Right atrium auricular region (tissue), 2 donors: ENCODE measurements at places on chromosomes 11 and 22. TPM values are rescaled to one million over a fixed set of nuclear protein-coding genes. Genes with fewer than 3 reads are reported as not detected.

Gene NCR3LG1
- 2.0 TPM for total RNA-seq

DNA sequence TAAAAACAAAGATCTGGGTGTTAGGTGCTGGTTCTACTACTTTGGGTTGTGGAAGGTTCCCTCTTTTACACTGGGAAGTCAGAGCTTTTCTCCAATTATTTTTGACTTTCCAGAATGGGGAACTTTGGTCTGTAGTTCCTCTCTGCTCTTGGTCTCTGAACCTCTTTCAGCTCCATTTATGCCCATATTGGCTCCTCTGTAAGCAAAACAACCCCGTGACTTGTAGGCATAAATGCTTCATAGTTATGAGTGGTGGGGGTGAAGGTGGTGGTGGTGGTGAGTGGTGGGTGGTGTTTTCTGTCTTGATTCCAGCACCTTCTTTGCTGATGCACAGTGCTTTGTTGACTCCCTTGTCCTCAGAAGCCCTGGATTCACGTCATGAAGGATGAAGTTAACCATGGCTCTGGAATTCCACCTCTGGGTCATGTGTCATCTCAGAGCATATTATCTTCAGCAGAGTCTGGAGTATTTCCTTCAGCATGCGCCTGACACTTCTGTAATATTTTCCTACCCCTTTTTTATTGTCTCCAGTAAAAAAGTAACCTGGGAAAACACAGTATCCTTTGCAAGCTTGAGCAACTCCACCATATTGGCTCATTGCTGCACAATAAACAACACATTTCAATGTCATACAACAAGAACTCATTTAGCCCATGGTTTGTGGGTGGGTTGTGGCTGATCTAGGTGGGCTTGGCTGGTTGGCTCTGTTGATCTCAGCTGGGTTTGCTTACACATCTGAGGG lies 24.1 kb upstream of the GRK3 start:
- no peaks in the 10 kb centered on the region for H3K4me1 ChIP-seq
- no peaks in the 10 kb centered on the region for H3K27me3 ChIP-seq
- H3K4me3 ChIP-seq: no peak overlapping the region
- H3K27ac ChIP-seq: no peak overlapping the region

GRCh38 chr11:2666401-2666741 lies 33.4 kb downstream of the KCNQ1OT1 start:
- H3K27ac ChIP-seq: no peak overlapping the region
- peak; percentile 56 for DNase-seq
- H3K27me3 ChIP-seq: no peaks in the 10 kb centered on the region
- H3K36me3 ChIP-seq: no peaks in the 10 kb centered on the region
- no peaks in the 10 kb centered on the region for H3K4me1 ChIP-seq
- H3K4me3 ChIP-seq: no peak overlapping the region

DNA sequence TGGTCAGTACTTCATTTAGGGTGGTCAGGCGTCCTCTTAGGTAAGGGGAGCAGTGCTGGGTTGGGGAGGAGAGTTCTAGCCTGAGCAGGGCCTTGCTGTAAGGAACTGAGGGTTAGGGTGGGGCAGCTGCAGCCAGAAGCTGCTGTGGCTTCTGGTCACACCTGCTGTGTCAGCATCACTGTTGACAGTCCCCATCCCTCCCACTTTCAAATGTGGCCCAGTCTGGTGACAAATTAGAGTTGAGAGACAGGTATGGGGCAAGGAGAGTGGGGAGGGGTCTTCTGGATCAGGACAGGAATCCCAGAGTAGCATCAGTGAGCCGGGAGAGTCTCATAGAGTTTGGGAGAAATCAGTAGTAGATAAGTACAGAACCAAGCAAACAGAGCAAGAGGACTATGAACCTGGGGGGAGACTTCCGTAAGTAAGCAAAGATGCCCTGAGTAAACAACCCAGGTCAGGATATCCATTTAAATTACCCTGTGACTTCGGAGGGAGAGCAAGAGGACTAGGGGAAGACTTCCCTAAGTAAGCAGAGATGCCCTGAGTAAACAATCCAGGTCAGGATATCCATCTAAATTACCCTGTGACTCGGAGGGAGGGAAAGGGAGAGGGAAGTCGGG lies 53.7 kb downstream of the PPP6R2 start:
- no peak for DNase-seq
- H3K27ac ChIP-seq: no peak overlapping the region
- H3K4me3 ChIP-seq: no peak overlapping the region
- H3K27me3 ChIP-seq: no peaks in the 10 kb centered on the region

DNA sequence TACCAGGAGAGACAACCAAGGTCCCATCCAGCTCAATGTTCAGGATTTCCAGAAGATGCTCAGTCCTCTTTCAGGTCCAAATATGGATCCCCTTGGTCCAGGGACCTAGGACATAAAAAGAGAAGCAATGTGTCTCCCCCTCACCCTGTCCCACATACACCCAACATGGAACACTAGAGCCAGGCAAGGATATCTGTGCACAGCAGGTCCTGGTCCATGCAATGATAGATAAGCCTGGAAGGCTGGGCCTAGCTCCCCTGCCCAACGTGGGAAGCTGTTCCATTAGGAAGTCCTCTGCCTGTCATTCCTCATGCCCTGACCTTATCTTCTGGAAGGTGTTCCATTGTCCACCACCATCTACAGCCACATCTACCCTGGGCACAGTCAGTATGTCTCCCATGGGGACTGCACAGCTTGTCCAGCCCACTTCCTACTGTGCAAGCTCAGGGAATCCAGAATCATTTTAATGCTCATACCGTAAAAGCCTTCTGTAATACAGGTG lies 1434.8 kb downstream of the TBC1D22A start:
- DNase-seq: peak; percentile 18
- H3K27ac ChIP-seq: no peak overlapping the region
- no peak overlapping the region for H3K4me3 ChIP-seq
- H3K4me1 ChIP-seq: no peaks in the 10 kb centered on the region
- H3K27me3 ChIP-seq: no peaks in the 10 kb centered on the region
- no peaks in the 10 kb centered on the region for H3K36me3 ChIP-seq
